GM13977 (cell line): ENCODE measurements at places on chromosomes 16 and 17.
A peak's percentile ranks its signal among the peaks of the same experiment; 100 is the strongest.

DNA sequence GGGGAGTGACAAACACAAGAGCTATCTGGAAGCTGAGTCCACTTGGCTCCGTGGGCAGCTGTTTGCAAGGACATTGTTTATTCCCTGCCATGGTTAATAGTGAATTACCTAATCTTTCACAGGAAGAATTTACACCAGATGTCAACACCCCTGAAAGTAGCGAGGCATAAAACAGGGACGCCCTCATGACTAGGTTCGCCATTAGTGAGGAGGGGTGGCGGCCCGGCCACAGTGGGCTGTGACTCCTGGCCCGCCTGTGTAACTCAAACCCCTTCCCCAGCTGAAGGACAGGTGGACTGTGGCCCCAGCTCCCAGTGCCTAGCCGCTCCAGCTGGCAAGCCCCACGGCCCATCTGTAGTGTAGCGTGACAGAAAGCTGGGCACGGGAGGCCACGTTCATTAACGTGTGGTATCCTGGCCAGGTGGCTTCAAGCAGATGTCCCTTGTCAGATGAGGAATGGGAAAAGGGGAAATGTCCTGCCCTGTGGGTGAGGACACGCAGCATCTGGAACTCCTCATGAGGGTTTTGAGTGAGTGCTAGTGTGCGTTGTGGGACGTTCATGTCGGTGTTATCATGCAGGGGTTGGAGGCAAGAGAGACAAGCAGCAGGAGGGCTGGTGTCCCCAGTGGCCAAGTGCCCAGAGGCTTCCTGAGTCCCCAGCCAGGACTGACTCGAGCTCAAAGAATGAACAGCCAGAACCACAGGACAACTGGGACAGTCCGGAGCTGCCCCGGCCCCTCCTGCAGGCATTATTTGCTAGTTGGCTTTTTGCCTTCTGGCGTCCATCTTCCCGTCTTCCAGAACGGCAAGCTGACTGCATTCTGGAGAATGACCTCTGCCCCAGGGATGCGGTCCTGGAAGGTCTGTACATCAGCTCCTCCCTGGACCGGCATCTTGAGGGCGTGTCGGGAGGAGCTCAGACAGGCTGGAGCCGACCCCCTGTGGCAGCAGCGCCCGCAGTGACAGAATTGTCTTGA lies 19.2 kb downstream of the KDM8 start:
- DNase-seq, result no peak

DNA sequence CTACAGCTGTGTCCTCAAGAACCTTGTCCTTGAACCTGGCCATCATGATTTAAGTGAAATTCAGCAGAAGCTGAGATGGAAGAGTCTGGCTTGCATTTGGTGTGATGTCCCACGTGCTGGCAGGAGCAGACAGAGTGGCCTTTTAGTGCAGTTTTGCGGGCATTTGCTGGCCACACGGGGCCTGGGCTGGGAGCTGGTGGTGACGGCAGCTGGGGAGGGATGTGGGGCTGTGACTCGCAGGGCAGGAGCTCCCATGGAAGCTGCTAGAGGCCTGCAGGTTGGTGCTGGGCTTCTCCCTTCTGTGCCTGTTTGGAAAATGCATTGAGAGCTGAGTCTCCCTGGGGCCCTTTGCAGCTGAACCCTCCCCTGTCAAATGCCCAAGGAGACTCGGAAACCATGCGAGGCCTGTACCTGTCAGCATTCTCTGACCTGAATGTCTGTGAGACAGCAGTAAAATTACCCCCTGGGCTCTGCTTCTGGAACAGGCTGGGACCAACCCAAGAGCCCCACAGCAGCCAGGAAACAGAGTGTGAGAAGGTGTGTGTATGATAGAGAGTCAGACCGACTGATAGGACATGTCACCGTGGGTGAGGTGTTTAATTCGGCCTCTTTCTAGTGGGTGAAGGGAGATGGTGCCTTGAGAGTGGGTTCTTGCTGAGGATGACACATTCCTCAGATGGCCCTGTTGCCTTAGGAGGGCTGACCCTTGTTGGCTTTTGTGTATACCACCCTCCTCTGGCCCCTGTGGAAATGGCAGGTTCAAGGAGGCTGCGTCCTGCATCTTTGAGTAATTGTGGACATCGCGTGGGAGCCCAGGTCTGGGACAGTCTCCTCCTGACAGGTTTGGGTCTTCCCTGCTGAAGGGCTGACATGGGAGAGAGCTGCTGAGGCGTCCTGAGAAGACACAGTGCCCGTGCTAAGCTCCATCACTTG lies 145.5 kb downstream of the MSI2 start:
- no peak for DNase-seq

GRCh38 chr17:72502371-72503341 lies 381.8 kb downstream of the SOX9 start:
- no peak for DNase-seq

DNA sequence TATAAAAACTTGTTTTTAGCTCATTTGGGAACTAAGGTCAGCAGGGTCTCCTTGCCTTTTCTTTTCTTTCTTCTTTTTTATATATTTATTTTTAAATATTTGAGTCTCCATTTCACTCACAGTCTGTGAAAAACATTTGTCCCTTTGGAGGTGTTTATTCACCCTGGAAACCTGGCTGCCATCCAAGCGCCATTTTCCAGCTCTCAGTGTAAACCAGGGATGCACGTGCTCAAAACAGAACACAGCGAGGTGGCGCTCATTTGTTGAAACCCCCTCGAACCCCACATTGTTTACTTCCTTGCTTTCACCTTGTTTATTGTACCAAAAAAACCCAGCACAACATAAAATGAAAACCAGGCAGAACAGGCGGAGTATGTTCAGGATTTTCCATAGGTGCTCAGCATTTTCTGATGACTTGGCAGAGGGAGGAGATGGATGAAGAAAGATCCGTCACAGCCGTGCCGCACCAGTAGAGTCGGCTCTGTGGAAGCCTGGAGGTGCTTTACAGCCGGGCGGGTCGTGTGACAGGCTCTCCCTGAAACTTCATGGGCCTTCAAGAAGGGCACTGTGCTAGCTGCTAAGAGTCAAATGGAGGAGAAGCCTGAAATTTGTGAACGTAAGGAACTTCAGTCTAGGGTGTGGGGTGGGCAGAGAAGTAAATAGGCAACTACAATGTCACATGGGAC lies 284.4 kb downstream of the FOXL1 start:
- DNase-seq, result no peak

DNA sequence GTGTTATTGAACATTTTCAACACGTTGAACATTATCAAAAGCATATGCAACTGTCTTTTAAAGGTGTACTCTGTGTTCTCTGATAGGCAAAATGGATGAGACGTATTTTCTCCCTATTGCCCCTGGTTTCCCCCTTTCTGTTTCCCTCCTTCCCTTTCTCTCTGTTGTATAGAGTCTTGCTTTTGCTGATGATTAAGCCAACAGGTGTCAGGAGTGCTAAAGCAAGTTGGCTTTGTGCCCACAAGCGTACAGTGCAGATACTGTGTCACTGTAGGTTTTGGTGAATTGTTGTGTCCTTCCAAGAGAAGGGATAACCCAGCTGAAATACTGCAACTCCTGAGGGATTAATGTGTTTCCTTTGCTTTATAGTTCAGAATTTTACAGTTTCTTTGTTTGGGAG lies 74.4 kb downstream of the COX10 start:
- no peak for DNase-seq

GRCh38 chr16:57284209-57284951 lies at the start of gene PLLP:
Gene PLLP (minus strand): TSS chr16:57284672. CDS start chr16:57284540, 132 bp downstream.
- peak; percentile 81 for DNase-seq

- DNase-seq, result no peak
Observed at GRCh38 chr17:29838961-29839360, 91.1 kb downstream of the SSH2 start.
